ENCODE measurements at places on chromosomes 2 and 18.

GRCh38 chr2:194616334-194616733 is 1040.7 kb upstream of the SLC39A10 start:
- H3K36me3 ChIP-seq: no peaks in the 10 kb centered on the region
- H3K4me1 ChIP-seq: no peaks in the 10 kb centered on the region
- H3K27ac ChIP-seq: no peak overlapping the region
- no peaks in the 10 kb centered on the region for H3K27me3 ChIP-seq
- no peak overlapping the region for H3K4me3 ChIP-seq

DNA sequence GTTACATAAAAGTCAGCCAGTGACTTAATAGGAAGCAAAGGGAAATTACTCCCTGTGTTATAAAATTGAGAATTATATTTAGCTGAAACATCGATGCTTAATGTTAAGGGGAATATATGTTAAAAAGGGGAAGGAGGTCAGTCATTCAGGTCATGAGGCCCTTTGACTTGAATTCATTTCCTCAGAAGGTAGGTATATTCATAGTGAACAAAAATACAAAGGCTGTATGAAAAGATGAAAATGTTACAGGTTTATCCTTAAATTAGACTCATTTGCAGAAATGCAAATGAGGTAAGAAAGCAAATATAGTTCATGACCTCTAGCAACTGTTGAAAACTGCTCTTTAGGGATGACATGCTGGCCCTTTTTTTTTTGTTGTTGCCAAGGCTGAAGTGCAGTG is 20.8 kb downstream of the MSH6 start:
- H3K27ac ChIP-seq: no peak overlapping the region
- H3K36me3 ChIP-seq: peaks cover 22% of the 10 kb centered on the region
- H3K27me3 ChIP-seq: no peaks in the 10 kb centered on the region
- H3K4me3 ChIP-seq: no peak overlapping the region
- no peaks in the 10 kb centered on the region for H3K4me1 ChIP-seq

- H3K27me3 ChIP-seq: no peaks in the 10 kb centered on the region
- H3K27ac ChIP-seq: no peak overlapping the region
- H3K36me3 ChIP-seq: no peaks in the 10 kb centered on the region
- no peaks in the 10 kb centered on the region for H3K4me1 ChIP-seq
- DNase-seq: no peak
- no peak overlapping the region for H3K4me3 ChIP-seq
These were observed 46.9 kb downstream of the MBD5 start for GRCh38 chr2:148067801-148068200.

DNA sequence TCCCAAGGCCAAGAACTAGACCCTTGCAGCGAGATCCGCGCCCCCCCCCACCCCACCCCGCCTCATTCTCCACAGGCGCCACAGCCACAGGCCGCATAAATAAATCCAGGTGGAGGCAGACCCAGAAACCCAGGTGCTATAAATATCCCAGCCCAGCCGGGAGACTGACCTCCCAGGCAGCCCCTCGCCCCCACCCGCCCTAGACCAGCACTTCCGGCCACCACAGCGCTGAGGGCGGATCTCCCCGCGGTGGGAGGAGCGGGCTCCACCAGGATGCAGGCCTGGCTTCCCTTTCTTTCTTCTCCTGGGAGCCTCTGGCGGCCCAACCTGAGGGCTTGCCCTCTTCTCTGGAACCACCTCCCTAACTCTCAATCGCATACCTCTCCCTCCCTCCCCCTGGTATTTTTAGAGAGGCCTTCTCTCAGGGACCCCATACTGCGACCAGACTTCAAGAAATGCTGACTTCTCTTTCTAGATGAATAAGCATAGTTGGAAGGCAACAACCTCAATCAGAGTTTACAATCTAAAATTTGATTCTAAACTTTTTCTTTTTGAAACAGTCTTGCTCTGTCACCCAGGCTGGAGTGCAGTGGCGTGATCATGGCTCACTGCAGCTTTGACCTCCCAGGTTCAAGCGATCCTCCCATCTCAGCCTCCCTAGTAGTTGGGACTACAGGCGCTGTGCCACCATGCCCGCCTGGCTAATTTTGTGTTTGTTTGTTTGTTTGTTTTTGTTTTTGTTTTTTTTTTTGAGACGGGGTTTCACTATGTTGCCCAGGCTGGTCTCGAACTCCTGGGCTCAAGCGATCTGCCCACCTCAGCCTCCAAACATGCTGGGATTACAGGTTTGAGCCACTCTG is 55.0 kb downstream of the PKDCC start:
- peaks cover 97% of the 10 kb centered on the region for H3K4me1 ChIP-seq
- H3K4me3 ChIP-seq: peak overlapping the region; percentile 6
- no peaks in the 10 kb centered on the region for H3K27me3 ChIP-seq

DNA sequence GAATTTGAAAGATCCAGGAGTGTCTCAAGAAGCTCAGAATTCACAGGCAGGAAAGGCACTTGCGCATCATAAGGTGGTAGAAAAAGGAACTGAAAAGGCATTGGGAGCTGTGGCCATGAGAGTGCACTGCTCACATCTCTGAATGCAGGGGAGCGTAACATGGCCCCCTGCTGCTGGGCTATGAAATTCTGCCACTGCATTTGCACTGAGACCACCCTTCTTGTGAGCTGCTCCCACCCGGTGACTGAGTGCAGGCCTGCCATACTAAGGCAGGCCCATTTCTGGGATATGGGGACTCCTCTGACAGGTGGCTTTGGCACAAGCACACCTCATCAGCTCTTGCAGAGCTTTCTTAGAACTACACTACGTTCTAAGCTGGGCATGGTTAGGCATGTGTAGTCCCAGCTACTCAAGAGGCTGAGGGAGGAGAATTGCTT is 25.3 kb upstream of the STARD7 start:
- H3K36me3 ChIP-seq: no peaks in the 10 kb centered on the region
- H3K27me3 ChIP-seq: no peaks in the 10 kb centered on the region
- no peak overlapping the region for H3K27ac ChIP-seq
- no peak overlapping the region for H3K4me3 ChIP-seq
- no peak for DNase-seq

DNA sequence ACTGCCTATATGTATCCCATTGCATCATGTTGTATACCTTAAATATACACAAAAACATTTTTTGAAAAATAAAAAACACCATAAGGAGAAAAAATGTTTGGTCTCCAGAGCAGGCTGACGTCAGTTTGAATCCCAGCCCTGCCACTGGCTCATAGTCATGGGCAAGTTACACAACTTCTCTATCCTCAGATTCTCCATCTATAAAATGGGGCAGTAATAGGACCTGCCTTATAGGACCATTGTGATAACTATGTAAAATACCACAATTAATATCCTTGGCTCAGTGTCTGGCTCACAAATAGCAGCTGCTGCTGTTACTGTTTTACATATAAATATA is 135.6 kb downstream of the SMAD7 start:
- H3K36me3 ChIP-seq: no peaks in the 10 kb centered on the region
- no peaks in the 10 kb centered on the region for H3K27me3 ChIP-seq
- H3K4me3 ChIP-seq: no peak overlapping the region
- DNase-seq: no peak
- peaks cover 2% of the 10 kb centered on the region for H3K4me1 ChIP-seq

GRCh38 chr2:160242893-160243564 is 43.0 kb upstream of the ITGB6 start:
- H3K27me3 ChIP-seq: no peaks in the 10 kb centered on the region
- DNase-seq: no peak
- no peaks in the 10 kb centered on the region for H3K4me1 ChIP-seq
- H3K27ac ChIP-seq: no peak overlapping the region

- no peak overlapping the region for H3K4me3 ChIP-seq
- no peaks in the 10 kb centered on the region for H3K36me3 ChIP-seq
- H3K4me1 ChIP-seq: no peaks in the 10 kb centered on the region
- no peak overlapping the region for H3K27ac ChIP-seq
These were observed 164.4 kb downstream of the FMNL2 start for GRCh38 chr2:152499331-152499816.

DNA sequence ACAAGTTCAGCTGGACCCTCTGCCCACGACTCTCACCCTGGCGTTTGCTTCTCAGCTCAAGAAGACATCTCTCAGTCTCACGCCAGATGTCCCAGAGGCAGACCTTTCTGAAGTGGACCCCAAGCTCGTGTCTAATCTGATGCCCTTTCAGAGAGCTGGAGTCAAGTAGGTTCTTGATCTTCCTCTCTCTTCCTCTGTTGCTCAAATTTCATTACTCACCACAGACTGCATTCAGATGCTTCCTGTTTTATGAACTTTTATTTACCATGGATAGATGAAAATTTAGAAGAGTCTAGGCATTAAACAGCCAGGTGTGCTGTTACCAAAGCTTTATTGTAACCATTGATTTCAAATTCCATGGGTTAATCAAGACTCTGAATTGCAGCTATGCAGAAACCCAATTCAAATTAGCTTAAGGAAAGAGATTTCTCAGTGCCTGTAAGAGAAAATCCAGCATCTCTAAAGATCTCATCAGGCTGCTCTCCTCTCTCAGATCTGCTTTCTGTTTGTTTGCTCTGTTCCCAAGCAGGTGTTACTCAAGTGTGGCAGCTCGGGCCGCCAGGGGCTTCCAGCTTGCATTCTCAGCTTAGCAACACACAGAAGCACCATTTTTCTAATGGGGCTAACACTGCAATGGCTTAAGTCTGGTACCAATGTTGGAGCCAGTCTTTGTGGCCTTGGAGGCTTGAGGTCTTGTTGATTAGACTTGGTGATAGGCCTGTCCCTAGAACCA is 16.5 kb downstream of the SMARCAL1 start:
- no peak for DNase-seq
- no peak overlapping the region for H3K4me3 ChIP-seq
- no peaks in the 10 kb centered on the region for H3K4me1 ChIP-seq
- no peak overlapping the region for H3K27ac ChIP-seq
- no peaks in the 10 kb centered on the region for H3K27me3 ChIP-seq
- H3K36me3 ChIP-seq: peaks cover 85% of the 10 kb centered on the region

DNA sequence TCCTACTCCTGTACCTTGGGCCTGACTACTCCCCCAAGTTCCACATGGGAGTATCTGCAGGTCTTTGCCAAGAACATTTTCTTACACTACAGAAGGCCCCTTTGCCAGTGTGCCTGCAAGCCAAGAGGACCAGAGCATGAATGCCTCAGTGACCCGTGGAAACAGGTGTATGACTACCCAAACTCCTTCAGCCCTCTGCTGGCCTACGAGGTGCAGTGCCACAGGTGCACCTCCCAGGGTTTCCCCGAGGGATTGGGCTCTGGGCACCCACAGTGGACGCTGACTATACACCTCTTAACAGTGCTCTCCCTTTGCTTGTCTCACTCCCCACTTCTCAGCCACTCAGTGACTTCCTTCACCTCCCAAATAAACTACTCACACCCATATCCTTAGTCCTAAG is 91.4 kb downstream of the COL6A3 start:
- no peaks in the 10 kb centered on the region for H3K27me3 ChIP-seq
- H3K36me3 ChIP-seq: no peaks in the 10 kb centered on the region

GRCh38 chr2:173843526-173843925 is 121.6 kb downstream of the SP3 start:
- no peak overlapping the region for H3K4me3 ChIP-seq
- DNase-seq: no peak
- no peaks in the 10 kb centered on the region for H3K27me3 ChIP-seq
- H3K36me3 ChIP-seq: no peaks in the 10 kb centered on the region
- H3K27ac ChIP-seq: no peak overlapping the region

GRCh38 chr2:240508832-240509545 is 48.8 kb downstream of the ANKMY1 start:
- H3K27me3 ChIP-seq: no peaks in the 10 kb centered on the region
- H3K27ac ChIP-seq: no peak overlapping the region
- H3K4me3 ChIP-seq: no peak overlapping the region

DNA sequence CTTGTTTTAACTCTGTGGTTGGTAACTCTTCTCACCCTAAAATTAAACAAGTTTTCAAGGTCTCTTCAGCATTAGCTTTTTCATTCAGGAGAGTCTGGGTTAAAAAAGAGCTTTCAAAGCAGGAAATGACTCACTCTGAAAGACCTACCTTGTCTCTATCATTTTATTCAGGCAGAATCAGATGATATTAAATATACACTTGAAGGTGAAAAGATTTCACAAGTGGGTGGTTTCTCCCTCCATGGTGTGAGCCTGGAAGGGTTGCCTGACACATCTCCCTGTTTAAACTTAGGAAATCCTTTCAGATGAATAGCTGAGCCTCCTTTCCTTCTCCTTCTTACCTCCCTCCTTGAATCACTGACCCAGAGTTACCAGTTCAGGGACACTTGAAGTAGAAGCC is 1402.0 kb upstream of the PIK3C3 start:
- DNase-seq: no peak
- no peaks in the 10 kb centered on the region for H3K27me3 ChIP-seq
- no peaks in the 10 kb centered on the region for H3K36me3 ChIP-seq
- no peaks in the 10 kb centered on the region for H3K4me1 ChIP-seq
- no peak overlapping the region for H3K27ac ChIP-seq

DNA sequence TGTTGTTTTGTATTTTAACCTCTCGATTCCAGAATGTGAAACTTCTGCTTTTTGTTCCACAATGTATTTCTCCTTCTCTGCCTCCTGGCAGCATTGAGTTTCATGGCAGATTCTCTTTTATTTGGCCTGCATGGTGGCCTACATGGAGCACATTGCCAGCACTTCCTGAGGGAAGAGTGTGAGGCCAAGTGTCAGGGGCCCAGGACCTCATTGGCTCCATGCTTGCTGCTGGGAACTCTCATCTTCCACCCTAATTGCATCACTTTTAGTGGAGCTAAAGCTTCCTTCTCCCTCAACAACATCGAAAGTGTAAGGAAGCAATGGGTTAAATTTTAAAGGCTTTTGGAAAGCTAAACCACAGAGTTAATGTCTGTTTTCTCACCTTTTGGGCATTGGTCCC is 9.5 kb downstream of the TRIB2 start:
- H3K27ac ChIP-seq: peak overlapping the region; percentile 47
- H3K27me3 ChIP-seq: no peaks in the 10 kb centered on the region
- H3K36me3 ChIP-seq: peaks cover 62% of the 10 kb centered on the region
- H3K4me1 ChIP-seq: peaks cover 48% of the 10 kb centered on the region
- no peak overlapping the region for H3K4me3 ChIP-seq
- DNase-seq: no peak

DNA sequence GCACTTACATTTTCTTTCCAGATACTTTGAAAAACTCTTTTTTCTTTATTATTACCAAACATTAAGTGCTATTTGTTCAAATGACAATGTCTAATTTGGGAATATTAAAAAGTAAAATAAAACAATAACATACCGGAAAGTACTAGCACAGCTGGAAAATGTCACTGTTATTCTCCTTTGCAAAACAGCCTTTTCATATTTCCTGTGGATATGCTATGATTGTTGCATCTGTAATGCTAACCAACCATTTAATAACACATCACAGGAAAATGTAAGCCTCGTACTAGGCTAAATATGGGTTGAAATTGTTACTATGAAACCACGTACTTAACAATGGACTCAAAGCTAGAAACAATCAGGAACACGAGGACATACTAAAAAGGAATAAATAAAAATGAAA is 298.1 kb downstream of the CBLN2 start:
- H3K4me3 ChIP-seq: no peak overlapping the region
- no peak overlapping the region for H3K27ac ChIP-seq
- H3K4me1 ChIP-seq: no peaks in the 10 kb centered on the region
- H3K27me3 ChIP-seq: no peaks in the 10 kb centered on the region

- no peak overlapping the region for H3K27ac ChIP-seq
- no peak for DNase-seq
- H3K27me3 ChIP-seq: no peaks in the 10 kb centered on the region
- H3K4me3 ChIP-seq: no peak overlapping the region
- H3K4me1 ChIP-seq: no peaks in the 10 kb centered on the region
These were observed 268.5 kb upstream of the CCDC68 start for GRCh38 chr18:55227771-55228170.

GRCh38 chr2:207163053-207163755 is 2.5 kb downstream of the KLF7 start:
- DNase-seq: peak; percentile 37
- peaks cover 25% of the 10 kb centered on the region for H3K4me1 ChIP-seq
- no peaks in the 10 kb centered on the region for H3K27me3 ChIP-seq

GRCh38 chr18:65938592-65939372 is 188.0 kb downstream of the CDH7 start:
- DNase-seq: no peak
- H3K36me3 ChIP-seq: no peaks in the 10 kb centered on the region
- H3K4me3 ChIP-seq: no peak overlapping the region
- no peaks in the 10 kb centered on the region for H3K4me1 ChIP-seq
- H3K27me3 ChIP-seq: no peaks in the 10 kb centered on the region
- no peak overlapping the region for H3K27ac ChIP-seq

All from T-cell (primary cell).